ENCODE measurements at places on chromosomes 11 and 22.

DNA sequence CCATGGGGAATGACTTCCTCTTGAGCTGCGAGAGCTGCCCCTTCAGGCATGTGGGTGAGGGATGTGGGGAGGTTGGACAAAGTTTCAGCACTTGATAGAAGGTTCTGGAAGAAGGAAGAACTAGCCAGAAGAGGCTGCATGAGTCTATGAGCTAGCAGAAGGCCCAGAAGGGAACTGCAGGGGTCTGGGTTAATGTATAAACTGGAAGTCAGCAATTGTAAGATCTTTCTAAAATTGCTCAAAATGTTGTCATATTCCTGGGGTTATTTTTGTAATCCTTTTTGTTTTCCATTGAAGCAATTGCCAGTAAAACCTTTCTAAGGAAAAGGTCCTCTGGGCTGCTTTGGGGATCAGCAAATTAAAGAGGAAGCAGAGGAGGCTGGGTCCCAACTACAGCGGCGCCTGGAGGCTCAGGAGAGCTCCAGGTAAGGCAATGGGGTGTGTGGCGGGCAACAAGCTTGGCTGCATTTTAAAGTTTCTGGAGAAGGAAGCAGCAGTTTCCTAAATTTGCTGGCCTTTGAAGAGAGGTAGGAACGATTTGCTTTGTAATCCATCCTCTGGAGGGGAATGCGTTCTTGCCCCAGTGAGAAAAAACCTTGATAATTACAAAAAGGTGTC, 29.2 kb downstream of the ADAMTS15 start:
- no peak for DNase-seq

- no peak for DNase-seq
Measured at GRCh38 chr11:6237266-6237665, 1.6 kb upstream of the CNGA4 start.

DNA sequence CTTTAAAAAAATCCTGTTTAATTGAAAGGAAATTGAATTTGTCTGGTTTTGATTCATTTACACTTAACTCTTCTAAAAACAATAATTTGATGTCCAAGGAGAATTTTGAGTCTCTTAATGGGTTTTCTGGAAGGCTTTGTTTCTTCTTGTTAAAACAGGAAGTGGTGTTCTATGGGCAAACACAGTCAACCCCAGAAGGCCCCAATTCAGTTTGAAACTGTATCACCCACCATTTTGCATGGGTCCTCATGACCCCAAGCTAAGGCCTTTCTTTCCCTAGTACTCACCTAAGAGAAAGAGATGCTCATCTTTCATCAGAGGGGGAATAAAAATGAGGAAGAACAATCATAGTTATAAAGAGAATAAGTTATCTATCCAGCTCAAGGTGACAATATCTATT, 10.6 kb downstream of the FLI1 start:
- DNase-seq = no peak

DNA sequence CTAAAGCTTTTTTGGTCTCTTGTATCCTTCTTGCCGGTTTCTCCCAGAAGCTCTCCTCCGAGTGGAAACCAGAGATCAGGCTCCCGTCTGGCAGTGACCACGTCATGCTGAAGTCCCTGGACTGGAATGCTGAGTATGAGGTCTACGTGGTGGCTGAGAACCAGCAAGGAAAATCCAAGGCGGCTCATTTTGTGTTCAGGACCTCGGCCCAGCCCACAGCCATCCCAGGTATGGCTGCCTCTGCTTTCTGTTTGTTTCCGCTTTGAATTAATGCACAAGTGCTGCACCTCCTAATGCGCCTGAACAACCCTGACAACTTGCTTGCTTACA, 54.3 kb upstream of the TTC12 start:
- no peak for DNase-seq

DNA sequence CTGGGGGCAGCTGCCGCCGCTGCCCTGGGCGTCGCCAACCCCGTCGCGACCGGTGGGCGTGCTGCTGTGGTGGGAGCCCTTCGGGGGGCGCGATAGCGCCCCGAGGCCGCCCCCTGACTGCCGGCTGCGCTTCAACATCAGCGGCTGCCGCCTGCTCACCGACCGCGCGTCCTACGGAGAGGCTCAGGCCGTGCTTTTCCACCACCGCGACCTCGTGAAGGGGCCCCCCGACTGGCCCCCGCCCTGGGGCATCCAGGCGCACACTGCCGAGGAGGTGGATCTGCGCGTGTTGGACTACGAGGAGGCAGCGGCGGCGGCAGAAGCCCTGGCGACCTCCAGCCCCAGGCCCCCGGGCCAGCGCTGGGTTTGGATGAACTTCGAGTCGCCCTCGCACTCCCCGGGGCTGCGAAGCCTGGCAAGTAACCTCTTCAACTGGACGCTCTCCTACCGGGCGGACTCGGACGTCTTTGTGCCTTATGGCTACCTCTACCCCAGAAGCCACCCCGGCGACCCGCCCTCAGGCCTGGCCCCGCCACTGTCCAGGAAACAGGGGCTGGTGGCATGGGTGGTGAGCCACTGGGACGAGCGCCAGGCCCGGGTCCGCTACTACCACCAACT, 1.0 kb downstream of the FUT4 start:
- no peak for DNase-seq

GRCh38 chr22:39139933-39140332, 12.5 kb downstream of the CBX7 start:
- DNase-seq = no peak

- DNase-seq = no peak
Measured at GRCh38 chr11:76209973-76210930, 4.0 kb upstream of the WNT11 start.

DNA sequence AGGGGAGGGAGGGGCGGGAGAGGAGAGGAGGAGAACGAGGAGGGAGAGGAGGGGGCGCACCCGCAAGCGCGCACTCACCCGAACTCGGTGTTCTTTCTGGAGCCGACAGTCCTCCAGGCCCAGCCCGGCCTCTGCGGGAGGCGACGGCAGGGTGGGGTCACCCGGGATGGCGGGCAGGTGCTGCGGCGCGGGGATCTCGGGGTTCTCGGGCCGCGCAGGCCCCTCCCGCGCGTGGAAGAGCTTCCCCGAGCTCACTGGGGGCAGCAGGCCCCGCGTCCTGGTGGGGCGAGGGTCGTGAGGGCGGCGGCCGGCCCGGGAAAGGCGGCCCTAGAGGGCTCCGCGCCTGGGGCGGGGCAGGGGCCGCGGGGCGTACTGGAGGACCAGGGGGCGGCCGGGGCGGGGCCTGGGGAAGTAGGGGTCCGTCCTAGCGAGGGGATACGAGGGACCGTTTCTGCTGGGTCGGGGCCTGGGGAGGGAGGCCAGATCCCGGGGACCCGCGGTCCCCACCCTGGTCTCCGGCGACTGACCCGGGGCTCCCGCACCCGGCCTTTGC, 5.2 kb downstream of the LMNTD2 start:
- no peak for DNase-seq

DNA sequence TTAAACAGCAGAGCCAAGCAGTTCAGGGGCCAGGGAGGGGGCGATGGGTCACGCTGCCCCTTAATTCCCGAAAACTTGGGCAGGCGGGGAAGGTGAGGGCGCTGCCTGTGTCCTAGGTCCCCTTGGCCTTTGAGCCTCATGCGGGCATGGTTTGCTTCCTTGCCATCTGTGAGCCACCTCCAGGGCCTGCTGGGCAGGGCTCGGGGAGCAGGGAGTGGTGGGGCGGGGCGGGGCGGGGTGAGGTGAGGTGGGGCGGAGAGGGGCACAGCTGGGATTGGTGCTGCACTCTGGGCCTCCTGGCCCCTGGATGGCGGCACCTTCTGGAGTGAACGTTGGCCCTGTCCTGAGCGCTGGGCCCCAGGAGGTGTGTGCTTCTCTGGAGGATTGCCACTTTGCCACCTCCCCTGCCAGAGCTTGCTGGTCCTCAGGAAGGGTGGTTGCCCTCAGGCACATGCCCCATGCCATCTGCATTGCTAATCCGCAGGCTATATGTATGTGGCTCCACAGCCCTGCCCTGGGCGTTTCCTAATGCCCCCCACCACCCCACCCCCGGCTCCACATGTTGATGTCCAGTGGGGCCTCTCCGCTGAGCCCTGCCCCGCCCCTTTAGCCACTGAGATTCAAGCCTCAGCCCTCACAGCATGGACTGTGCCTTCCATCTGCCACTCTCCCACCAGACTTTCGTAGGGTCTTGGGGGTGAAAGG, 352.5 kb downstream of the TBC1D22A start:
- no peak for DNase-seq

GRCh38 chr11:27839226-27839913, 139.1 kb upstream of the BDNF start:
- DNase-seq = no peak

GRCh38 chr22:20999350-21000206, 2.3 kb downstream of the THAP7 start:
- no peak for DNase-seq

- no peak for DNase-seq
Measured at GRCh38 chr11:62732830-62733229, 4.5 kb downstream of the TTC9C start.

- no peak for DNase-seq
Measured at GRCh38 chr11:117700551-117700950, 96.5 kb downstream of the DSCAML1 start.

GRCh38 chr11:118079491-118079890, 2.6 kb downstream of the TMPRSS4 start:
- DNase-seq = no peak

- no peak for DNase-seq
Measured at GRCh38 chr22:40042312-40042711, 47.6 kb downstream of the FAM83F start.

- no peak for DNase-seq
Measured at GRCh38 chr11:3129181-3129590, 35.9 kb downstream of the OSBPL5 start.

DNA sequence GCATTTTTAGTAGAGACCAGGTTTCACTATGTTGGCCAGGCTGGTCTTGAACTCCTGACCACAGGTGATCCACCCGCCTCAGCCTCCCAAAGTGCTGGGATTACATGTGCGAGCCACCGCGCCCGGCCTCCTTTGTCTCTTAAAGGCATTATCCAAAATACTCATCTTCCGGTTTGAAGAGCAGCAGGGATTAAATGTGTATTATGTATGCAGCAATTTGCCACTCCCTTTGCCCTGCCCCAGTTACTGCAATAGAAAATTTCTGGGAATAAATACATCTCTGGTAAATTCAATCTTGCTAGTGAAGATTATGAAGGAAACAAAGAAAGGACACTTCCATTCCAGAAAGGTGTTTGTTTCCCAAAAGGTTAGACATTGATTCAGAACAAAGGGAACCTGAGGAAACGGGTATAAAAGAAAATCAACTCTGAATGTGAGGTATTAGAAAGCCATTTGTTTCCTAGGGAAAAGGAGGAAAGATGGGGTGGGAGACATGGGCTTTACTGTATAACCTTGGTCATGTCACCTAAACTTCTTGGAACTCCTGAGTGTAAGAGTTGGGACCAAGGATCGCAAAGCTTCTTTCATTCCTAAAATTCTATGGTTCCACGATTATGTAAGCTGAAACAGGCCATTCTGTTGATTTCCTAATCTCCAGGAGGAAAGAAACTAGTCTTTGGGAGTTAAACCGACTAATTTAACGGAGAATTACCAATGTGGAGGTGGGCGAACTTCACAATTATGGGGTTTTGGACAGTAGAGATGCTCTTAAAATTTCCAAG, 959 bp upstream of the HIPK3 start:
- no peak for DNase-seq

- no peak for DNase-seq
Measured at GRCh38 chr22:19105867-19106802, 16.1 kb downstream of the DGCR2 start.
